Subcutaneous adipose tissue (tissue), 4 donors: ENCODE measurements at places on chromosomes 7 and 10. TPM values are rescaled to one million over a fixed set of nuclear protein-coding genes. Genes with fewer than 3 reads are reported as not detected.

The TAS2R41 gene
- not detected for total RNA-seq

The SFTPA1 gene
- total RNA-seq, result not detected

The ZNF804B gene
- not detected for total RNA-seq

The FAM25A gene
- total RNA-seq, result not detected

The LHFPL3 gene
- total RNA-seq, result not detected

The CNOT4 gene
- 20.7 TPM for total RNA-seq

The TRIL gene
- 0.68 TPM for total RNA-seq

The OAT gene
- total RNA-seq, result 46.5 TPM

The NRAP gene
- not detected for total RNA-seq

The DNAJC2 gene
- 30.5 TPM for total RNA-seq

The RHEB gene
- 102 TPM for total RNA-seq

The ADCY1 gene
- total RNA-seq, result 2.2 TPM

The NSMCE4A gene
- 99.3 TPM for total RNA-seq

The NUDT13 gene
- total RNA-seq, result 9.0 TPM

The SH2D4B gene
- not detected for total RNA-seq

The REEP3 gene
- 60.9 TPM for total RNA-seq

The SKIDA1 gene
- 2.6 TPM for total RNA-seq
